ENCODE measurements at places on chromosomes 5 and 9.

DNA sequence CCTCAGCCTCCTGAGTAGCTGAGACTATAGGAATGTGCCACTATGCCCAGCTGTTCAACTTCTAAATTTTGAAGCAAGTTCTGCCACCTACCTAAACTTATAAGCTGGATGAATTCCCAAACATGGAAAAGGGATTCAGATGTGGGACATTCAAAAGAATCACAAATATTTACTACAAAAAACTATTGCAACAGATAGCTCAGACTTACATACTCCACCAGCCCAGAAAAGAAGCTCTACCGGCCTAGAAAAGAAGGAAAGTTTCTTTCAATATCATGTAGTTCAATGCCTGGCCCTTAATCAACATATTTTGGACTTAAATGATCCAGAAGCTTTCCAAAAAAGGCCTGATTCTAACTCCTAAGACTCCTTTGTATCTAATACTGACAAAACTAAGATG is 23.8 kb downstream of the SH3RF2 start:
- DNase-seq, result no peak

GRCh38 chr9:4243113-4243512 is 56.8 kb downstream of the GLIS3 start:
- no peak for DNase-seq

DNA sequence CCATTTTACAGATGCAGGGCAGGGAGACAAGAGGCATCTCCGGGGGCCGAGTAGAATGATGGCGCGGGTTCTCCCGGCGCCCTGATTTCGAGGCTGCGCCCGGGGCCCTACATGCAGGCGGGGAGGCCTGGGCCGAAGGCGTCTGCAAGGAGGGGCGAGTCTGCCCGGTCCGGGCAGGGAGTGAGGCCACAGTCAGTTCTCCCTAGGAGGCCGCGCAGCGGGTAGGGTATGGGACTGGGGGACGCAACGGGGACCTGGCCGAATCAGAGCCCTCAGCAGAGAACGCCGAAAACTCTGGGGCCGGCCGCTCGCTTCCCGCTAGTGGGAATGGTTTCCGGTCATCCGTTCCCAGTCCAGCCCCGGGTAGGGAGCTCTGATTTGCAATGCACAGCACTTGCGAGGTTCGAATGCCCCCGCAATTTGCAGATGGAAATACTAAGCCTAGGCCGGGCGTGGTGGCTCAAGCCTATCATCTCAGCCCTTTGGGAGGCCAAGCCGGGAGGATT is 6.4 kb downstream of the TLX3 start:
- DNase-seq, result no peak

- no peak for DNase-seq
Measured at GRCh38 chr9:95108777-95109176, 208.7 kb downstream of the FANCC start.

DNA sequence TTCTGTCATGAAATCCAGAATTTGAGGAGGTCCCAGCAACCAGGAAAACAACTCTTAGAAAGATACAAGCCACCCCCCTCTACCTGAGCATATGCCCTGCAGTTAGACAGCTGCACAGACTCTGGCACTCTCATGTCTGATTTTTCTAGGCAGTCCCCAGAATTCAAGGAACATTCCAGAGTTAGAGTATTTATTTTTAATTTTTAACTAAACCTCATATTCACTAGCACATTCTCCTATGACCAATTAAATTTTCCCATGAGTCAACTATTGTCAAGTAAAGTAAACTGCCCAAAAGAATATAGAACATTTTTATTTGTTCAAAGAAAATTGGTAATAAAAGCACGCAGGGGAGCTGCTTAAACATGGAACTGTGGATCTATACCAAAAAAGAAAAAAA is 490.5 kb upstream of the SEMA6A start:
- DNase-seq, result no peak

GRCh38 chr5:36948650-36949049 is 72.1 kb downstream of the NIPBL start:
- no peak for DNase-seq

DNA sequence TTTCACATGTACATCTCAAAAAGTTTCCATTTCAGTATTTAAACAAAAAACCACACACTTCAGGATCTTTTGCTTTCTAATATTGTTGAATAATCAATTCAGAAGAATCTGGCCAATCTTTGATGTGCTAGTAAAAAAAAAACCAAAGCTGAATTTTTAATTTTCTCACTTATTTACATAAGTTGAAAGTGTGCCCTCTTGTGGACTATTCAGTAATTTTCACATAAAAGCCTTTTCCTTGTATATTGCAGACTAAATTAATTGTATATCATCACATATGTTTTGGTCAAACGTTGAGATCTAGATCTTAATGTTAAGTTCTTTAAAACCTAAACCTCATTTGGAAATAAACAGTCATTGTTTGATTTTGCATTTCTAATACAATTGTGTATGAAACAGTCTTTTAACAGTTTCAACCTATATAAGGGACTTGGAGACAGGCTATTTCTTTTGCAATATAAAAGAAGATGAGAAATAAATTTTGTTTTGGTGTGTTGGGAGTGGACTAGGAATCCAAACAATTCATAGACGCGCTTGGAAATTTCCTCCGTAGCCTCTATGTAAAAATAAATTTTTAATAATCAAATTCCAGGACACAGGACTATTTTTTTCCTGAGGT is 68.1 kb downstream of the NIPBL start:
- DNase-seq, result peak; percentile 78

DNA sequence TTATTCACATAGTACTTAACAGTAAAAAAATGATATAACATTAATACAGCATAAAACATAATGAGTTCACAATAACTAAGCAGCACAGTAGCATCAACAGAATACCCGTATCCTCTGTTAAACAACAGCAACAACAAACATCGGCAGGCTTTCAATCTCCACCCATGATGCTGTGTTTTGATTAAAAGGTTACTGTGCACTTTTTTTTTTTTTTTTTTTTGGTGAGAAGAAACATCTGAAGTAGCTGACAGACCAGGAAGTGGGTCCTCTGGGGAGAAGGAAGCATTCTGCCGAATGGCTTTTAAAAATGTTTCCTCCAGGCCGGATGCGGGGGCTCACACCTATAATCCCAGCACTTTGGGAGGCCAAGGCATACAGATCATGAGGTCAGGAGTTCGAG is 282.3 kb downstream of the EPB41L4A start:
- no peak for DNase-seq

GRCh38 chr9:111752455-111752854 is 42.3 kb downstream of the SHOC1 start:
- no peak for DNase-seq

DNA sequence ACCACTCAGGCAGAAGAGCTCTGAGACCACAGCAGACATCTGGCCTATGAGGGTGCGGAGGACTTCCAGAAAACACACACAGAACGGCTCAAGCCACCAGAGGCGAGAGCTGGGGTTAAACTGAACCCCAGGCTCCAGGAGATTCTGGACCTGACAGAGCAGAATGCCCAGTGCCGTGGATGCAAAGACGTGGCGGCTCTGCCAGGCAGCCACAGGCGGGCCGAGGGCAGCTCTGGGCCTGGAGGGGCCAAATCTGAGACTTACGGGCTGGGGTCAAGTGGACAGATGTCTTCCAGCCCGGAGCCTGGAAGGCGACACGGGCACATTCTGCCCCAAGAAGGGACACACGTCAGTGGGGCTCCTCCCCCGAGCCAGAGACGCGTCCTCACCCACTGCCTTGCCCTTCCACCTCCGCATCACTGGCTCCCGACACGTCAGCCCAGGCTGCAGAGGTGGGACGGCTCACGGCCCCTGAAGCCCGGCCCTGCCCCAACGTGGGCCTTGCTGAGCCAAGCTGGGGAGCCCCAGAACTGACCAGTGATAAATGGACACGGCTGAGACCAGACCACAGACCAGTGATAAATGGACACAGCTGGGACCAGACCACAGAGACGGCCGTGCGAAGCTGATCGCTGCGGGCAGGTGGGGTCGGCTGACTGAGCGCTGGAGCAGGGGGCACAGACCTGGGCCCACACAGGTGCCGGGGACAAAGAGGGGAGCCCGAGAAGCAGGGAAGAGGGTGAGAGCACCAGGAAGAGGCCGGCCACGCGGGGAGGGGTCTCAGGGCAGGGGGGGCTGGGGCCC is 40.9 kb upstream of the NSMF start:
- DNase-seq, result no peak

- DNase-seq, result peak; percentile 51
Measured at GRCh38 chr5:163915481-163915961, 410.1 kb downstream of the MAT2B start.

DNA sequence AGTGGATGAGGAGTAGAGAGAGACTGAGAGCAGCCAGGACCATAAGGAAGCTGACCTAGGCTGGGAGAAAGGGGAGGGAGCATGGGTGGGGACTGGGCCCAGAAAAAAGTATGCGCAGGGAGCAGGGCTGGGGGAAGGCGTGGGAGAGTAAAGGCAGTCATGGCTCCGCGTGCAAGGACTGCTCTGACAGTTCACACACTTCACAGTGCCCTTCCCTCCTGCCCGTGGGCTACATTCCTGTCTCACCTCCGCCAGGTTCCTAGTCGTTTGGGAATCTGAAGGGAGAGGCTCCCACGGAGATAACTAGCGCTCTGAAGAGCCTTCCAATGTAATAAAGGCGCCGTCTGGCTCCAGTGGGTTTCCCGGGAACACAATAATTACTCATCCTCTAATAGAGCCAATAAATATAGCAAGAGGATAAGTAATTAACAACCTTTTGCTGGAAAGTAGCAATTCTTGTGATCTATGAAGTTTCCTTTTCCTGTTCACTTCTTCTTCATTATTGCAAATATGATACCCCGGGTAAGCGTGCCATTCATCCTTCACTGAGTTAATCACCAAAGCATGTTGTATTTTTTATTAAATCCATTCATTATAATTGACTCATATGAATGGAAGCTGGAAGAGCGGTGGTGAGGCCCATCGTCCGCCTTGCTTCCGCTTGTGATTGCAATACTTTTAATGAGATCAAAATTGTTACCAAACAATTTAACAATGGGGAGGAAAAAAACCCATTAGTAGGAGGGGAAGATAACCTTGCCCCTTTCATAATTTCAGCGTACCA is 39.3 kb downstream of the TTLL11 start:
- DNase-seq, result no peak

GRCh38 chr5:137567226-137567625 is 68.1 kb upstream of the SPOCK1 start:
- no peak for DNase-seq

DNA sequence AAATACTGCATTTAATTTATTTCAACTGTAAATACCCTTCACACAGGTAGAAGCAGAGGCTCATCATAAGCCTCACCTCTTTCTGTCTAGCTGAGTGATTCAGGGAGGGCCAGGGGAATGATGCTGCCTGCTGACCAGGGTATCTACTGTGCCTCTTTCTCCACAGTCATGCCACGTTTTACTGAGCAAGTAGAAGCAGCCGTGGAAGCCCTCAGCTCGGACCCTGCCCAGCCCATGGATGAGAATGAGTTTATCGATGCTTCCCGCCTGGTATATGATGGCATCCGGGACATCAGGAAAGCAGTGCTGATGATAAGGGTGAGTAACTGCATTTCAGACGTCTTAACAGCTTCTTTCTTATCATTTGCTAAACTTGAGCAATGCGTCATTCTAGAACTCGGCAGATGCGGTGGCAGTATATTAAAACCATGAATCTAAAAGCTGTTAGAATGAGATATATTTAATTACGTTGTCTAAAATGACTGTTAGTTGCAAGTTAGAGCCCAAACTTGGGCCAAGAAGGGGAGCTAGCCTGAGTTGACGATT is 50.0 kb upstream of the LRRTM2 start:
- no peak for DNase-seq

DNA sequence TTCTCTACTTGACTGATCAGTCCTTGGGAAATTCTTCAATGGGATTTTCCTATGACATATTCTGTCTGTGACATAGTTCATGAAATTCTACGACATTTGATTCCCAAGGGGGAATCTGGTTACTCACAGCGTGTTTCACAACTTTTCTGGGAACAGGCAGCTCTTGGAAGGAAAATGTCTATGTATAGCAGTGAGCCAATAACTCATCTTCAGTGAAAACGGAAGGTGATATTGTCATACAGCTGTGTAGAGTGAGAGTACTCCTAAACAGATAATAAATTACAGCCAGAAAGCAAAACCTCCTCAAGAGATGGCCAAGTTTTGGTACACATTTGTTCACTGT is 91.4 kb downstream of the C9orf152 start:
- DNase-seq, result no peak

DNA sequence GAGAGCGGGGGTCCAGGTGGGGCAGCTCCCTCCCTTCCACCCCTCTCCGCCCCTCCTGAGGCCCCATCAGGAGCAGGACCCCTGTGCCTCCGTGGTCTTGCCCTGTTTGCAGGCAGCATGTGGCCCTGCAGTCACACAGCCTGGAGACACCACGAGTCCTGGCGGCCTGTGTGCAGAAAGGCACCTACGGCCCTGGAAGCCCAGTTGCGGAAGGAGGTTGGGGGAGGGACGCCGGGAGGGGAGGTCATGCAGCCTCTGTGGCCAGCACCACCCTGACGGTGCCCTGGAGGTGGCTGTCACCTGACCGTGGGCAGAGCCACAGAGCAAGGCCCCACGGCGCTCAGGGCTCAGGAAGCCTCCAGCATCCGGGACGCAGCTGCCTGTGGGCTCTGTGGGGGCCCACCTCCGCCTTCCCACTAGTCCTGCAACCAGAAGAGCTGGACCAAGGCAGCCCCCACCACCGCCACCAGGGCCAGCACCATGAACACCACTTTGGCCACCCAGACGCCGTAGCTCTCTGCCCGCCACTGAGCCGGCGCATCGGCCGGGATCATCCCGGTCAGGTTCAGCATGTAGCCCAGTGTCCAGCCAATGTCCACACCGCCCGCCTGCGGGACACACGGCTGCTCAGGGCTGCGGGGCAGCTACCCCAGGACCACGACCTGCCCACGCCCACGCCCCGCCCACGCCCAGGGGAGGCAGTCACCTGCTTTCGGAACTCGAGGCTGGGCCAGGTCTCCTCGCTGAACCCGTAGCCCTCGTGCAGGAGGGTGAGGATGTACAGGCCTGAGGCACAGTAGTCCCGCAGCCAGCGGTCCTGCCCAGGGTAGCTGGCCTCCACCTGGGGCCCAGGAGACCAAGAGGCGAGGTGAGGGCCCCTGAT is 6.4 kb downstream of the ENTPD8 start:
- peak; percentile 36 for DNase-seq

DNA sequence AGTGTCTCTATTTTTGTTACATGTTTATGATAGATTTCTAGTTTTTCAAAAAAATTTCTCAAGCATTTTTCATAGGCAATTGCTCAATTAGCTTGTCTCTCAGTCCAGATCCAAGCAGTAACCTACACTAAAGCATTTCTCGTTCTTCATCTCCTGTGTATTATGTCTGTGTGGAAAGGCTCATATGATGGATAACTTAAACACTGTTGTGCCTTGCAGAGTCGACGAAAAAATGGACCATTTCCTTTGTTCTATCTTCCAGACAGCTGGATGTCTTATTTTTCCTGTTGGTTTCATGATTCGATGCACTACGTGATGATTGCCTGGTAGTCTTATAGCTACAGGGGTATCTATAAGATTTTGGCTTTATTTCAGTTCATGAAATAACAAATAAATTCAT is 347.8 kb downstream of the TRPM3 start:
- DNase-seq, result no peak

DNA sequence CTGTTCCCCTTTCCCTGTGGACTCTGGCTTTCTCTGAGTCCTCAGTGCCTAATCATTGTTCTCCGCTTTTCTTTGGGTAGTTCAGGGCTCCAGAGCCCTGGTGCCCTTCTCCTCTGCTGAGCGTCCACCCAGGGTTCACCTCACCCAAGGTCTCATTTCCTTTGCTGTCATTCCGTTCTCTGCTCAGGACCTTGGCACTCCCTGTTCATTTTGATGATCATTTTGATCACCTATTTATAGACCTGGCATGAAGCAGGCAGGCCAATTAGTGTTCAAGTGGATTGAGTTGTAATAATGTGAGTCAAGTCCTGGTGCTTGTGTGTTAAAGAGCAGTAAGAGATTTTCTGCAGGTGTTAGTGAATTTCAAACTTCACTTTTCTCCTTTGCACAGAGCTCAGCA is 3.6 kb downstream of the TRIO start:
- DNase-seq, result no peak
